ENCODE measurements at places on chromosomes 11 and 22.

DNA sequence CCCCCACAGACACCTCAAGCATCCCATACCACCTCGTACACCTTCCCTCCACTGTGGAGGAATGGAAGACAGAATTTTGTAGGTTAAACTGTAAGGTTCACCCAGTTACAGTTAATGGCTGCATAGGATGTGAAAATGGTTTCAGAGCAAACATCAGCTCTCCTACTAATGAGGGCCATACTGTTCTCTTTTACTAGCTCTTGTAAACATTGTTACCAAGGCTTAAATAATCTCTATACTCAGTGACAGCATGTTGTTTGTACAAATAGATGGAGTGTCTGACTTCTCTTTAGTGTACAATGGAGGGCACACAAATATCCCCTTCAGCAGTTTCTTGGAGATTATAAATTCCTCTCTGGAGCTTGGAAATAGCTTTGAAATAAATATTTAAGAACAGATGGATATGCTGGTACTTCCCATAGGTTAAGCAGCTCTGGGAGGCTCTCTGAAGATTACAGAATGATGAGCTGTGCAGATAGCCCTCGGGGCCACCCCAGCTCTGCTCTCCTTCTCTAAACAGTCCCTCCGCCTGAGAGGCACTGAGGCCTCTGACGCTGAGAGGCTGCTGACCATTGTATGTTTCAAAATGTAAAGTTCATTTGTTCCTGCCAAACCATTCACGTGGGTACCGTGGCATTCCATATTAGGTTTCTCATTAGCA is 25.7 kb downstream of the TTC12 start:
- no peak for DNase-seq

DNA sequence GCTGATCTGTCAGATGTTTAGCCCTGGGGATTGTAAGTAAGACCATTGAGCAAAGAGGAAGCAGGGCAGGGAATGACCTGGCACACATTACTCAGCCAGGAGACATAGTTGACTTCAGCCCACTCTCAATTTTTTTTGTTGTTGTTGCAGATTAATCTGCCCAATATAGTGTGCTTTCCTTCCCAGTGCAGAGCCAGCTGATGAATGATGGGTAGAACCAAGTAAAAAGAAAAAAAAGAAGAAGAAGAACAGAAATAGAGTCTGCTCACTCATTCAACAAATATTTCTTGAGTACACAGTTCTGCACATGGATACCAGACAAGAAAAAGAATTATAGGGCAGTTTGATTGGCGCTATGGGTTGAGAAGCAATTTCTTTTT is 292.7 kb downstream of the ETS1 start:
- no peak for DNase-seq

- no peak for DNase-seq
Observed at GRCh38 chr11:95305705-95306104, 74.7 kb upstream of the SESN3 start.

GRCh38 chr22:45671783-45672563 is at the start of gene ATXN10:
Gene ATXN10 (plus strand): TSS chr22:45671834. CDS start chr22:45672064, 230 bp downstream.
- DNase-seq = peak; percentile 62

- no peak for DNase-seq
Observed at GRCh38 chr11:14642873-14643696, 519 bp upstream of the PDE3B start.

DNA sequence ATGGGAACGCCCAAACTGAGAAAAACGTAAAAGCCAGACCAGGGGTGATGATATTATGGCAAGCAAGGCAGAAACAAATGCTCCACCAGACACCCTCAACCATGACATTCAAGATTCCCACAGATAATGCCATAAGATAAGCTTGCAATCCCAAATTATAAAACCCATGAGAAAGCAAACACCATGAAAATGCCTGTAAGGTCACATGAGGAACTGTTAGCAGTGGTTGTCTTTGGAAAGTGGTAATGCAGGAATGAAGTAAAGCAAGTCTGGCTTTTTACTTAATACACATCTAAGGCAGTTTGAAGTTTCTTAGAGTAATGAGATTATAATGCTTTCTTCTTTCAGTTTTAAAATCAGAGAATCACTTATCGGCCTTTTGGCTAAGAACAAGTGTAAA is 111.0 kb downstream of the MN1 start:
- no peak for DNase-seq

GRCh38 chr22:48425641-48426040 is 1402.0 kb downstream of the BRD1 start:
- no peak for DNase-seq

- no peak for DNase-seq
Observed at GRCh38 chr11:68448604-68449011, 11.9 kb upstream of the PPP6R3 start.
